MV-4-11 (cell line): ENCODE measurements at places on chromosomes 1 and 21.

- DNase-seq, result no peak
These were observed 18.5 kb downstream of the MIGA1 start for GRCh38 chr1:77797991-77798390.

DNA sequence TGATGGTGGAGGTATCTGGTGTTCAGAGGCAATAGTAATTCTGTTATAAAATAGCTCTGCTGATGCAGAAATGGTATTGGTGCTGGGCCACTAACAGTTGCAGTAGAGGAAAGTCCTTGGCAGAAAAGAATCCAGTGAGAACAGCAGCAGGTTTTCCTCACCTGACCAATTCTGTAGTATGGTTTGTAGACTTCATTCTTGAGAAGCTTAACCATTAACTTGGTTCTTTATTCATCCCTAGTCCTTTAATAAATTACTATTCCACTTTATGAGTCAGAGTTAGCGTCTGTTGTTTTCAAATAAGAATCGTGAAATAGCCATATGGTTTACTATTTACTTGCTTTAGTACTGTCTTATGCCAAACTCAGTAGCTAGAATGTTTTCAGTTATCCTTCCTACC lies 128.5 kb upstream of the SERTAD4 start:
- no peak for DNase-seq

GRCh38 chr1:204314171-204314892 lies 45.4 kb downstream of the PLEKHA6 start:
- no peak for DNase-seq

- no peak for DNase-seq
These were observed 2.4 kb downstream of the RAP1GAP start for GRCh38 chr1:21666576-21667320.

DNA sequence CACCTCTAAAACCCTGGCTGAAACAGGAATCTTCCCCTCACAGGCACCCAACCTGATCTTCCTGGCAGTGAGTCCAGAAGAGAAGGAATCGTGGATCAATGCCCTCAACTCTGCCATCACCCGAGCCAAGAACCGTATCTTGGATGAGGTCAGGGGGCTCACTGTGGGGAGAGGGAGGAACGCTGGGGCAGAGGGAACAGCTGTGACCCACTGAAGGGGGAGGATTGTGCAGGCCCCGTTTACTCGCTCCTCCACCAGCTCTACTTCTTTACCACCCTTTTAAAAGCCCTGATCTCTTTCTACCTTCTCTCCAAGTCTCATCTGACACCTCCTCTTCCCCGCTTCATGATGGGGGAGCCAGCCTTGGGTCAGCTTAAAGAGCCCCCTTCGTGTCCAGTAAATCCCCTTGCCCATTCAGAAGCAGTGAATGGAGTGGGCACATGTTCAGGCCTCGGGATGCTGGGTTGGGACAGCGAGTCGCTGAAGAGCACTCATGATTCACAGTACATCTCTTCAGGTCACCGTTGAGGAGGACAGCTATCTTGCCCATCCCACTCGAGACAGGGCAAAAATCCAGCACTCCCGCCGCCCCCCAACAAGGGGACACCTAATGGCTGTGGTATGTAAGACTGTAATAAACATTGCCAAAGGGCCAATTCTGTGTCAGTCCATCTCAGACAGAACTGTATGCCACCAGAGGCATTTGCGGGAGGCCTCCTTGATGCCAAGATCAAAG lies 7.3 kb downstream of the PLEKHO1 start:
- DNase-seq, result no peak

DNA sequence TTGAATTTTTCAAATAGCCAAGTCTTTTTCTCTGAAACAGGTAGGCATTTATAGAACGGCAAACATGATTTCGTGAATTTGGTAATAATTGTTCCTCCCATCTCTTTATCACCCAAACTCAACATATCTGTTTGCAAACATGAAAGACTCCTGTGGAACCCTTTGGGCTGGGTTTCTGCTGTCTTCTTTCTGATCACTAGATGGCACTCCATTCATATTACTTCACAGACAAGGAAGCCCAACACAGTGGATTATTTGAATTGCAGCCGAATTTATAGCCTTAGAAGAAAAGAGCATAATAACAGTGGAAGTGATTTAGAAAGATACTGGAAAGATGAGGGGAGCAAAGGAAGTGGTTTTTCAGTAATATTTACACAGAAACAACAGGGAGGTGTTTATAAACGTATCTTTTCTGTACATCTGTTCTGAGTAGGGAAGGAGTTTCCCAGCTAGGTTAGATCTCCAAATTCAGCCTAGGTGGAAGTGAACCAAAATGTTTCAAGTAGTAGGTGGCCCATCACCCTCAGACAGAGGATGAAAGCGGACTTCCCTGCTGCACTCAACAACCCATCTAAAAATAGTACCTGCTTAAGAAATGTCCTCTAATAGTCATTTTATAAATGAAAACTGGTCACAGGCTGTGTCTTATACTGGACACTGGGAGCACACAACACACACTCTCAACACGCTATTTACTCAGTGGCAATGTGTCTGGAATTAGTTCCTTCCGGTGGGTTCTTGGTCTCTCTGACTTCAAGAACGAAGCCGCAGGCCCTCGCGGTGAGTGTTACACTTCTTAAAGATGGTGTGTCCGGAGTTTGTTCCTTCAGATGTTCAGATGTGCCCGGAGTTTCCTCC lies 67.6 kb downstream of the MAP3K21 start:
- peak; percentile 57 for DNase-seq

GRCh38 chr1:103108376-103109150 lies at the start of gene COL11A1:
COL11A1 (minus strand) TSS chr1:103108522; CDS start chr1:103108178, 344 bp downstream.
- DNase-seq, result no peak

DNA sequence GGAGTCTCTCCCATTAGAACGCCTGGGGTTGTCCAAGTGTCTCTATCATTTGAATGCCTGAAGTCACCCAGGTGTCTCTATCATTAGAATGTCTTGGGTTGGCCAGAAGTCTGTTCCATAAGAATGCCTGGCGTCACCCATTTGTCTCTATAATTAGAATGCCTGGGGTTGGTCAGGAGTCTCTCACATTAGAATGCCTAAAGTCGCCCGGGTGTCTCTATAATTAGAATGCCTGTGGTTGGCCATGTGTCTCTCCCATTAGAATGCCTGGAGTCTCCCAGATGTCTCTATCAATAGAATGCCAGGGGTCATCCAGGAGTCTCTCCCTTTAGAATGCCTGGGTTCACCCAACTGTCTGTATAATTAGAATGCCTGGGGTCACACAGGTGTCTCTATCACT lies 54.5 kb downstream of the RNF187 start:
- DNase-seq, result no peak

- no peak for DNase-seq
These were observed 74.7 kb downstream of the RAP1GAP start for GRCh38 chr1:21594501-21594900.

DNA sequence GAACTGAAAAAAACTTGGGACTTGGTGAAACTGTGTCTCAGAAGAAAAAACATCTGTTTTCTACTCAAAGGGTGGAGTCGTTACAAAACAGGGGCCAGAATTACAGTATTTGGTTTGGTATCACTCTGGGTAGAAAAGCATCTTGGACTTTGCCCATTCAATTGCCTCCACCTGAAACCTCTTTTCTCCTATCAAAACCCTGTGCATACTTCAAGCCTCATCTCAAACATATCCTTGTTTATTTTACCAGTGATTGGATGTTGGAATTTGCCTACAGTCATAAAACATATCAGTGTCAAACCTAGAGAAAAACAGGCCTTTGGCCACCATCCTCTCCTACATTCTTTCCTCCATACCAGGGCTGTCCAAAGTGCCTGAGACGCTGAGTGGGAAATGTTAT lies 281.5 kb downstream of the PLPP3 start:
- DNase-seq, result no peak
